NCI-H187 (cell line): ENCODE measurements at places on chromosomes 16 and 17.

- no peak for DNase-seq
Observed at GRCh38 chr16:68563631-68564381, 24.7 kb downstream of the ZFP90 start.

DNA sequence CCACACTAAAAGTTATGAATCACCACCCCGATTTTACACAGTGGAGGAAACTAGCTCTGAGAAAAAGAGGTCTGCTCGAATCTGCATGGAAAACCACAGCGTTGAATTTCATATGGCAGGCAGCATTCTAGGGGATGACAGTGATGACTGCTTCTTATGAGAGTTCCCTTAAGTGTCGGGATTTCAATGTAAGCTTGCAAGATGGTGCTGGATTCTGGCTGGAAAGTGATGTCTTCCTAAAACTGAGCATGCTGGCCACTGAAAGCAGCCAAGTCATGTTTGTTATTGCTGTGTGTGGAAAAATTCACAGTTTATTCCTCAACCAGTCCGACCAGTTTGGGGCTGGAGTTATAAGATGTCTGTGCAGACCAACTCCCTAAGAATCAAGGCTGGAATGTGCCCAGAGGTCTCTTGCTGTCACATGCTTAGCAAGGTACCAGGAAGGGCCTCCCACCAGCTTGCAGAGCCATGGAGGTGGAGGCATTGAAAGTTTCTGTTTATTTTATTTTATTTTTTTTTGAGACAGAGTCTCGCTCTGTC is 37.2 kb upstream of the GAN start:
- no peak for DNase-seq

DNA sequence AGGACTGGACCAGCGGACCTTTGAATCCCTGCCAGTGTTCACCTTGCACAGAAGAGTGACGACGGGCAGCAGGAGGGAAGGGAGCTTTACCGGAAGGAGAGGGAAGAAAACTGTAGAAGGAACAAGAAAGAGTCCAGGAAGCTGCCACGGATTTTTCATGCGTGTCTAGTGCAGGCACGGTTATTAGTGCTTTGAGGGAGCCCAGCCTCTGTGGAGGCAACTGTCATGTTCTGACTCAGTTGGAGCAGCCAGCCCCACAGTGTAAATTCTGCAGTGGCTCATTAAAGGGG is 6.5 kb upstream of the HOXB13 start:
- DNase-seq: no peak

DNA sequence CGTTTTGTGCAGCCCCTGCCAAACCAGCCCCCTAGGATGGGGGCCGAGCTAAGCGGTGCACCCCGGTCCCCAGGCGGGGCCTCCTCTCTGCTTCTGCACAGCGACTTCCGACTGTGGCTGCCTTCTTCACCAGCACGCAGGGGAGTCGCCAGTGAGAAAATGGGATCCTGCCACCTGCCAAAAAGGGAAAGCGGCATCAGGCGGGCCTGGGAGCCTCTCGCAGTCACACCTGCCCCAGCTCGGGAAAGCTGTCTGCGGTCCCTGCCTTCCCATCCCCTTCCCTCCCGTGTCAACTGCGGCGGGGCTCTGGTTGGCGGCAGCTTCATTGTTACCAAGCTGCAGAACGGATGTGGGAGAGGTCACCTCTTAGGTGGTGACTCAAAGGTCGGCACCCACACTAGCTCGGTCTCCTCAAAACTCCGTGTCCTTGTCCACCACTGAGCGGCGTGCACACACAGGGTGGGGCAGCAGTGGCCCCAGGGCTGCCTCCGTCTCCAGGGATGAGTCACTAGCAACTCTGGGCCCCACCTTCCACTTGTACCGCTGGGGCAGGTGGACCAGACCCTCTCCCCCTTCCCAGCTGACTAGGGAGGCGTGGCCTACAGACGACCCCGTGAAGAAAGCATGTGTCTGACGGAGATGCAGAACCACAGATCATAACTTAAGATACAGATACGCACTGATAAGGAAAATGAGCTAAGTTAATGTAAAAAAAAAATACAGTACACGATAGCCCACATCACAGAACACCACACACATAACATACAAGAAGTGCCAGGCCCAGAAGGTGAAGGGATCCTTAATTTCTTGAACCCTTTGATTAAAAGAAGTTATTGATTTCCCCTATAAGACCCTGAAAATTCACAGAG is 1.5 kb upstream of the PCYT2 start:
- DNase-seq: no peak
